Right cardiac atrium (tissue), 5 donors: ENCODE measurements at places on chromosomes 6 and 20. TPM values are rescaled to one million over a fixed set of nuclear protein-coding genes. Genes with fewer than 3 reads are reported as not detected.

DNA sequence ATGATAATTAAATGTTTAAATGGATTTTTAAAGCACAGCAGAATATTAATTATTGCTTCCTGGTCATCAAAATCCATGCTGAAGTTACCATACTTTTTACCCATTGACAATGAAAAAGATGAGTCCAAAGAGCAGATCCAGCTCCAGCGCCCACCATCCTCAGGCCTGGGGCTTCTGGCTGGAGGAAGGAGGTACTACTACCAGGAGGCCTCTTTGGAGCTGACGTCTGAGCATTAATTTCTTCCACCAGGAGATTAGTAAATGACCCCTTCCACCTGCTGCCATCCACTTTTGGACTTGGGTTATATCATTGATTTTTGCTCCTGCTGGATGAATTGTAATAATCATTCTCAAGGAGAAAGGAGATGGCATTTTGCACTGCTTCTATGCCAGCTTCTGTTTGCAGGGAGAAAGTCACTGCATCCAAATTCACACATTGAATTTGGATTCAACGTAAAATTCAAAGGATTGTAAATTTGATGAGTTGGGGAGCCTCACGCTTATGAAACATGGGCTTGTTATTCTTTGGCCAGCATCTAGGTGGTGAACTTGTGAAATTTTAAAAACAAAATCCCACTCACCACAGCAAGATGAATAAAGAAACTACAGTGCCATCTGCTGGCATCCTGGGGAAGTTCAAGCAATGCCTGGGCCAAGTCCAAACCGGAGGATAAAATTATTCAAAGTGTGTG lies 121.8 kb downstream of the SASH1 start:
- DNase-seq = peak; percentile 74

- DNase-seq = no peak
Observed at GRCh38 chr20:41118632-41119031, 18.7 kb upstream of the PLCG1 start.

TSBP1 gene
- not detected for total RNA-seq

C20orf144 gene
- total RNA-seq = not detected

SLC32A1 gene
- total RNA-seq = not detected

SLC17A2 gene
- not detected for total RNA-seq
